ENCODE measurements at places on chromosomes 16 and 17. TPM values are rescaled to one million over a fixed set of nuclear protein-coding genes. Genes with fewer than 3 reads are reported as not detected.

The CEP95 gene
- total RNA-seq, result 14.5 TPM

The IQCK gene
- total RNA-seq, result 4.1 TPM

The SLFN14 gene
- total RNA-seq, result not detected

The SLC38A8 gene
- not detected for total RNA-seq

The MLKL gene
- total RNA-seq, result 6.0 TPM

The CCL7 gene
- total RNA-seq, result not detected

The USP43 gene
- total RNA-seq, result 2.1 TPM

The TMC8 gene
- 7.2 TPM for total RNA-seq

- DNase-seq, result no peak
Measured at GRCh38 chr16:71357681-71358080, 842 bp upstream of the CALB2 start.

- DNase-seq, result no peak
Measured at GRCh38 chr16:14354561-14355351, 275.3 kb downstream of the PARN start.

DNA sequence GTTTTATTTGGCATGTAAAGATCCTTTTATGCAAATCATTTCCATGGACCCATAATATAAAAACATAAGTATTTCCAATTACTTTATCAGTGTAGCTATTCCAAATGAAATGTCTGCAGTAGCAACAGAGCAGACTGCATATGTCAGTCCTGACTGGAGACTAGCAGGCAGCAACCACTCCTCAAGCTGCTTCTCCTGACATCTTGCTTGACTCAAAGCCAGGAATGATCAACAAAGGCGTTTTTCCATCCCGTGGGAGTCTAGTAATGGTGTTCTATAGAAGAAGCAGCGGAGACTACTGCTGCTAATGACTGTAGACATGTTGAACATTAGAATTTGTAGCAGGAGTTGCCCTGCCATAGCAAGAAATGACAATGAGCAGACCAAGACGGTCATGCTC lies 73.2 kb upstream of the AKTIP start:
- no peak for DNase-seq

DNA sequence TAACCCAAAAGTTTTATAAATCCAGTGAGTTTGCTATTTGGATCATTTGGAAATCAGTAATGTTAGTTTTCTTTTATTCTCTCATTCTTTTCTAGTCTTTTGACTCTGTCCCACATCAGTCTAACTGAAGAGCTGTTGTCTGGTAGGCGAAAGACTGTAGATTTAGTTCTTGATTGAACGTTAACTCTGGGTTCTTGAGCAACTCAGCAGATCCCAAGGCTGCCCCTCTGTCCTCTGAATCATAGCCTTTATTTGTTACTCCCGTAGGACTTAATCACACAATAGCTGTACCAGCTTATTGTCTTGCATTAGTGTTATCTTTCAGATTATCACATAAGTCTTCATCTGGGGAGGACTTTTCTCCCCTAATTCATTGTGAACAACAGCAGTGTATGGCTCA lies 119.3 kb upstream of the TOM1L1 start:
- DNase-seq, result no peak

GRCh38 chr16:50961952-50962351 lies 189.1 kb downstream of the SALL1 start:
- DNase-seq, result no peak

GRCh38 chr17:57597531-57598453 lies 147.3 kb downstream of the CCDC182 start:
- peak; percentile 63 for DNase-seq

DNA sequence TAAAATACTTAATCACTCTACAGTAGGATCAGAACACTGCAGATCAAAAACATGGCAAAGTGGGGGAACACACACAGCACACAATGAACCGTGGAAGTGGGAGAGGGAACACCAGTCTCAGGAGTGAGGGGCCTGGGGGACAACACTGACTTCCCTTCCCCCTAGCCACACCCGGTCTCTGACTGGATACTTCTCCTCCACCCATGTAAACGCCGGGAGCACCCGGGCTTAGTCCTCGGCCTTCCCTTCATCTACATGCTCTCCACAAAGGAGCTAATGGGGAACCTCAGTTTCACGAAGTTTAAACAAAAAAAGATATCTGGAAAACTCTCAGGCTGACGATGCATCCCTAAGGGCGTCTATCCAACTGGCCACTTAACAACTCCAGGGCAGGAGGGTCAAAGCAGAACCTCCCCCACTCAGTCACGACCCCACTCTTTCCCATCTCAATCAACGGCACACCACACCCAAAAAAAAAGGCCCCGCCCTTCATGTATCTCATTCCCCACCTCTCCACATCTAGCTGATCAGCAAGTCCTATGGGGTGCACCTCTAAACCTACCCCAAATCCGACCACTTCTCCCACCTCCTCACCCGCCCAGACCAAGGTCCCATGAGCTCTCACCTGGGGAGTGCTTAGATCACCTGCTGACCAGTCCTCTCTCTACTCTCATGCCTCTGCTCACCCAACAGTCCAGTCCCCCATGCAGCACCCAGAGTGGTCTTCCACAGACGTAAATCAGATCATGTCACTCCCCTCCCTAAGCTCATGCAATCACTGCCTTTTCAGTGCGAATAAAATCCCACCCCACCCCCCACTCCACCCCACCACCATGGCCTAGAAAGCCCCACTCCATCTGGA lies 7.4 kb downstream of the ZDHHC7 start:
- DNase-seq, result no peak

- DNase-seq, result no peak
Measured at GRCh38 chr17:54282886-54283285, 460.2 kb downstream of the KIF2B start.

GRCh38 chr17:40501499-40501911 lies at the start of gene TNS4:
Gene TNS4 (minus strand): TSS chr17:40501623. CDS start chr17:40496425, 5,198 bp downstream.
- no peak for DNase-seq

GRCh38 chr16:50861451-50861850 lies 119.6 kb downstream of the CYLD start:
- no peak for DNase-seq

GRCh38 chr17:57626520-57627210 lies 118.4 kb downstream of the CCDC182 start:
- DNase-seq, result peak; percentile 33

DNA sequence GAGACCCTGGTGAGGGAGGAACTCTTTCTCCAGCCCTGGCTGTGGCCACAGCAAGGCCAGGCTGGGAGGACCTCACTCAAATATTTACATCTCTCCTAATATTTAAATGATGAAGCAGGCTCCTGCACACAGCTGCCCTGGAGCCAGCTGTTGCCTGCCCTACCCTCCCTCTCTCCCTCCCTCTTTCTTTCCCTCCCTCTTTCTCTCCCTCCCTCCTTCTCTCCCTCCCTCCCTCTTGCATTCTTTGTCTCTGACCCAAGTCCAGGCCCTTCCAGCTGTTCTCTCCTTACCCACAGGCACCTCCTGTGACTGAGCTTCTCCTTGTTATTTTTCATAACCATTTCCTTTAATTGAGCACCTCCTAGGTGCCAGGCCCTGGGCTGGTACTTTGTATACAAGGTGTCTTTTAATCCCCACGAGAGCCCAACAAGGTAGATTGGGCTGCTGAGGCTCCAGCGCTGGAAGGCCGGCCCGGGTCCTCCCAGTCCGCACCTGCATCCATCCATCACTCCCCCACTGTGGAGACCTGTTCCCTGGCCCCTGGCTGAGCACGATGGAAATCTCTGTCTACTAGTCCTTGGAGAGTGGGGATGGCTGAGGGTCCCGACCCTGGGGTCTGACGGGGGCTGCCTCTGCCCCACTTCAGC lies 242.3 kb downstream of the SEC14L1 start:
- no peak for DNase-seq

DNA sequence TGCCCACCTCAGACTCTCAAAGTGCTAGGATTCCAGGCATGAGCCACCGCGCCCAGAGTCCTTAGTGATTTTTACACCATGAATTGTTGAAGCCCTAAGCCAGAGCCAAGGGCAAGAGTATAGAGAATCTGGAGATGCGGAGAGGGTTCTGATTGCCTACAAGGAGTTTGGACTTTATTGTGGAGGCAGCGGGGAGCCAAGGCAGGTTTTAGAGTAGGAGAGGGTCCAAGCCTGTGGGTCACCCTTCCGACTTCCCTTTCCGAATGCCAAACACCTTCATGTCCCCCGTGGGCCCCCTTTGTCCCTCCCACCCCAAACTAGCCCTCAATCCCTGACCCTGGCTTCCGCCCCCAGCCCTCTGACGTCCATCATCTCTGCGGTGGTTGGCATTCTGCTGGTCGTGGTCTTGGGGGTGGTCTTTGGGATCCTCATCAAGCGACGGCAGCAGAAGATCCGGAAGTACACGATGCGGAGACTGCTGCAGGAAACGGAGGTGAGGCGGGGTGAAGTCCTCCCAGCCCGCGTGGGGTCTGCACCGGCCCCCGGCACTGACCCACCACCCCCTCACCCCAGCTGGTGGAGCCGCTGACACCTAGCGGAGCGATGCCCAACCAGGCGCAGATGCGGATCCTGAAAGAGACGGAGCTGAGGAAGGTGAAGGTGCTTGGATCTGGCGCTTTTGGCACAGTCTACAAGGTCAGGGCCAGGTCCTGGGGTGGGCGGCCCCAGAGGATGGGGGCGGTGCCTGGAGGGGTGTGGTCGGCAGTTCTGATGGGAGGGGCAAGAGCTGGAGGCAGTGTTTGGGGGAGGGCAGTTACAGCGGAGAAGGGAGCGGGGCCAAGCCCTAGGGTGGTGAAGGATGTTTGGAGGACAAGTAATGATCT lies 7.1 kb downstream of the MIEN1 start:
- DNase-seq, result no peak

DNA sequence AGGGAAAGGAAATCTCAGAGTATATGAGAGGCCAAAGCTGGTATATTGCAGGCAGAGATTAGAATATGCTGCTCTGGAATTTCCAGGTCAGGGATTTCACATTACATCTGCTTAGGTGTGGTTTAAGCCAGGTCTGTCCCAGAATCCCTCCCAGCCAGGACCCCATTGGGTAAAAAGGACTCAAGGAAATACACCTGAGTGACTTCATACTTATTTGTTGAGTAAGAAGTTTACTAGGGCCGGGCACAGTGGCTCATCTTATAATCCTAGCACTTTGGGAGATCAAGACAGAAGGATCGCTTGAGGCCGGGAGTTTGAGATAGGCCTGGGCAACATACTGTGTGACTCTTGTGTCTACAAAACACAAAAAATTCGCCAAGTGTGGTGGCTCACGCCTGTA lies 7.2 kb downstream of the PIPOX start:
- no peak for DNase-seq

DNA sequence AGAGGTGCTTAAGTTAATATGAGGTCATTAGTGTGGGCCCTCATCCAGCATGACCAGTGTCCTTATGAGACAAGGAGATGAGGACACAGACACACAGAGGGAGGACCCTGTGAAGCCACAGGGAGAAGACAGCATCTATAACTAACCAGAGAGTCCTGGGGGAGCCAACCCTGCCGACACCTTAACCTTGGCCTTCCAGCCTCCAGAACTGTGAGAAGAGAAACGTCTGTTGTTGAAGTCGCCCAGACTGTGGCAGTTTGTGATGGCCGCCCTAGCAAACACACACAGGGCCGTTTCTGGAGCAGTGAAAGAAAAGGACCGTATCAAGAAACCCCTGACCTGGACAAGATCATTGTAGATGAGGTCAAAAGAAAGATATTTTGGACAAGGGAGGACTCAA lies 26.7 kb downstream of the DNAH17 start:
- no peak for DNase-seq

- DNase-seq, result peak; percentile 54
Measured at GRCh38 chr17:4891411-4892410, 7.6 kb upstream of the C17orf107 start.

- DNase-seq, result no peak
Measured at GRCh38 chr17:21263376-21263775, 10.2 kb upstream of the NATD1 start.

- DNase-seq, result no peak
Measured at GRCh38 chr16:12626411-12626810, 177.3 kb downstream of the CPPED1 start.

GRCh38 chr17:65418622-65419021 lies 142.8 kb downstream of the AXIN2 start:
- no peak for DNase-seq

- DNase-seq, result no peak
Measured at GRCh38 chr16:61812251-61812650, 224.0 kb downstream of the CDH8 start.

DNA sequence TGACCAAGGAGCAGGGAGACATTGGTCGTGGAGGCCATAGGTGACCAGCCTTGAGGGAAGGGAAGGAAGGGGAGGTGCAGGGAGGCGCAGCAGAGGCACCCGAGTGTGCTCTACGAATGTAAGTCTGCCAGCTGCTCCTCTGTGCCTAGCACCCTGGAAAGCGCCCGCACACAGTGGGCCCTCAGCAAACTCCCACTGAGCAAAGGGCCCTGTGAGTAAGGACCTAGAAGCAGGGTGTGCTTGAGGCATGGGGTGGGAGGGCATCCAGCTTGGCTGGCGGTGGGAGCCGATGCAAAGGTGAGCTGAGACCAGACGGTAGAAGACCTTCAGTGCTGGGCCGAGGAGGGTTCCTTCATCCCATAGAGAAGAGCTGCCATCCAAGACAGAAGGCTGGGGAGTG lies 36.2 kb upstream of the MEOX1 start:
- DNase-seq, result no peak

DNA sequence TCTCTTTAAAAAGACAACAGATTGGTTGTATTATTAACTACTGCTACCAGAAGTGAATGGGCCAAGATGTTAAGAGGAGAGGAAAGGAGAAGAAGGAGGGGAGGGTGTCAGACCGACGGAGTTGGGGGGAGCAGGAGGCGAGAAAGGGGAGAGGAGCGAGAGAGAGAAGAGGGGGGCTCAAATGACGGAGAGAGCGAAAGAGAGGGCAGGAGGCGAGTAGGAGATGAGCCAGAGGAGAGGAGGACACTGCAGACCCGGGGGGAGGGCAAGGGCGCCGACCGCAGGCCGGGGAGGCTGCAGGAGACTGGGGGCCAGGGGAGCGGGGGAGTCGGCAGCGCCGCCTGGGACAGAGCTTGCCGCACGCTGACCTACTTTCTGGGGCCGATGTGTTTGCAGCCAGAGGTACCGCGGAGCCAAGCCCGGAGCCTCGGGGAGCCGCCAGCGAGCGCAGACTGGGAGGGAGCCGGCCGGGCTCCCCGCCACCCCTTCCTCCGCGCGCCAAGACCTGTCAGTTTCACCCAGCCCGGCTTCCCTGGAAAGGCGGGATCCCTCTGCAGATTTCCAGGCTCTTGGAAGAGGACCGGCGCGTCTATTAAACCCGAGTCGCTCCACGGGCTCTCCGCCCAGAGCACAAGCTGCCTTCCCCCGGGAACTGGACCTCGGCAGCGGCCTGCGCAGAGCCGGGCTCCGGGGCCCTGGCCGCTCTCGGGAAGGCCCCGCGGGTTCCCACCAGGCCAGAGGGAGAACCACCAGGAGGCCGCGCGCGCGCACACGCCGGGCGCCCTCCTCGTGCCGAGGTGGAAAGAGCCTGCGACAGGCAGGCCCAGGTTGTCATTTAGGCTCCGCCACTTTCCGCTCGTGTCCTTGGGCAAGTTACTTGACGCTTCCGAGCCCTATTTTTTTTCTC lies 74.6 kb downstream of the CMC2 start:
- DNase-seq, result peak; percentile 79

GRCh38 chr17:41580687-41581365 lies 5.9 kb downstream of the KRT14 start:
- no peak for DNase-seq

GRCh38 chr17:34847938-34848337 lies 113.3 kb downstream of the CCT6B start:
- DNase-seq, result no peak
